Activated naive CD4-positive, alpha-beta T cell (primary cell): ENCODE measurements at places on chromosomes 7 and 10.

- DNase-seq: no peak
Observed at GRCh38 chr10:51876503-51876902, 177.1 kb upstream of the CSTF2T start.

DNA sequence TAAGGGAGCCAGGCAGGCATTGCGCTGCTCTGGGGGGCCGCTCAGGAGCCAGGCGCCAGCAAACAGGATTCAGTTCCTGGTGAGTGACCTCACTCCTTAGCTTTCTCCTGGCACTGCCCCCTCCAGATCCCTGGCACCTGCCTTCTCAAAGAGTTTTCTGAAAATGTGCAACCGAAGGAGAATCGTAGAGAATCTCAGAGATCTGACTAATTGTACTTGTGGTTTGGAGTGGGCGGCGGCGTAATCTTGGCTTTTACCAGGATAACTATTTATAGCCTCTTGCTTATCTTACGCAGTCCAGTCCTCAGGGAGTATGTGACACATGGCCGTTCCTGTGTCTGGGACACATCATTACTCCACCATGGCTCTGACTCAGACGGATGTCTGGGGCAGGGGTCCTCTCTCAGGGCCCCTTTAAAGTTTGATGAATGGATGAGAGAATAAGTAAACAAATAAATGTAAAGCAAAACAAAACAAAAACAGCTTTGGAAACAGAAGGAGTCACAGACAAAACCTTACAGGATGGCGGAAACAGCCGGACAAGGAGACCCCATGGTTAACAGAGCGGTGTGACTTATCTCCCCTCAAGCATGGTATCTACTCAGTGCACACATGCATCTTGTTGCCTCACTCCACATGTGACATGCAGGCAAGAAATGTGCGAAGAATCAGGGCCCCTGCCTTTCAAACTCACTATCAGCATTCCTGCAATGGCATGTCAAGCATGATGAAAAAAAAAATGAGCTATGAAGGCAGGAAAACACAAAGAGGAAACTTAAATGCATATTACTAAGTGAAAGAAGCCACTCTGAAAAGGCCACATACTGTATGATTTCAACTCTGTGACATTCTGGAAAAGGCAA lies 99.7 kb downstream of the TNS3 start:
- DNase-seq: no peak

GRCh38 chr7:132878204-132878919 lies 203.5 kb downstream of the CHCHD3 start:
- DNase-seq: no peak

DNA sequence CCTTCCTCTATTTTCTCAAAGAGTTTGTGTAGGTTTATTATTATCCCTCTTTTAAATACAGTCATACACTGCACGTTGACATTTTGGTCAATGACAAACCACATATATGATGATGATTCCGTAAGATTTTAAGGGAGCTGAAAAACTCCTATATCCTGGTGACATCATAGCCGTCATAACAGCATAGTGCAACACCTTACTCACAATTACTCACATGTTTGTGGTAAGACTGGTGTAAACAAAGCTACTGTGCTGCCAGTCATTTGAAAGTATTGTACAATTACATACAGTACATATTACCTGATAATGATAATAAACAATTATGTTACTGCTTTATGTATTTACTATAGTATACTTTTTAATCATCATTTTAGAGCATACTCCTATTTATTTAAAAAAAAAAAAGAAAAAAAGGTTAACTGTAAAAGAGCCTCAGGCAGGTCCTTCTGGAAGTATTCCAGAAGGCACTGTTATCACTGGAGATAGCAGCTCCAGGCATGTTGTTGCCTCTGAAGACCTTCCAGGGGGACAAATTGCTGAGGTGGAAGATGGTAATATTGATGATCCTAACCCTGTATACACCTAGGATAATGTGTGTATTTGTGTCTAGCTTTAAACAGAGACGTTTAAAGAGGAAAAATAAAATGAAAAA lies 123.3 kb upstream of the CDK1 start:
- DNase-seq: no peak

- DNase-seq: no peak
Observed at GRCh38 chr7:26180792-26181198, 19.8 kb downstream of the HNRNPA2B1 start.

DNA sequence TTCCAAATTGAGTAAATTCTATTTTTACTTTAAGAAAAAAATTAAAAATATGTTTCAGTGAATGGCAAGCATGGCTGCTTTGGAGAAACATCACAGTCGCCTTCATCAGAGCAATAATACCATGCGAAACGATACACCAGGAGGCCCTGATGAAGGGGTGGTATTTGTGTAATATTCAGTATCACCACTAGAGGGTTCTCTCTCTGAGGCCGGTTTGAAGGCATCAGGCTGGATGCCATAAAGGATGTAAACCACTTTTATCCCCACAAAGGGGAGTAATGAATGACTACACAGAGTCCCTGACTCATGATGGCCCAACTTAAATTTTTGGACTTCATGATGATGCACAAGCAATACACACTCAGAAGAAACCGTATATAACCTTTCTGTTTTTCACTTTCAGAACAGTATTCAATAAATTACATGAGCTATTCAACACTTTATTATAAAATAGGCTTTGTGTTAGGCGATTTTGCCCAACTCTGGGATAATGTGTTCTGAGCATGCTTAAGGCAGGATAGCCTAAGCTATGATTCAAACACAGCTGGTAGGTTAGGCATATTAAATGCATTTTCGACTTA lies 95.5 kb downstream of the PPP1R17 start:
- DNase-seq: no peak

DNA sequence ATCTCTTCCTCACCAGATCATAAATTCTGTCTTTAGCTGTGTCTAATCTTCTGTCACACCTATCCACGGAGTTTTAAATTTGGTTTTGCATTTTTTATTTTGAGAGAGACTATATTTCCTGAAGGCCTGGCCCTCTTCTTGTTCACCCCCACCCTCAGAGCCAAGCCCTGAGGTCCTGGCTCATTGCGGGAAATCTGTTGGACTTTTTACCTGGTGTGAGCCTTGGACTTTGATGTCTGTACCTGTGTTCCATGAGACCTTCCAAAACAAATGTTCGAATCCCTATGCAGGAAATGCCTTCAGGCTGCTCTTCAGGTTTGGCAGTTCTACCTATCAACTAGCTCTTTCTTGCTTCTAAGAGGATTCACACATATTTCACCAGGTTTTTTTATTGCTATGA lies 175.2 kb upstream of the GRB10 start:
- no peak for DNase-seq

- no peak for DNase-seq
Observed at GRCh38 chr10:35554461-35555056, 50.6 kb upstream of the GJD4 start.

DNA sequence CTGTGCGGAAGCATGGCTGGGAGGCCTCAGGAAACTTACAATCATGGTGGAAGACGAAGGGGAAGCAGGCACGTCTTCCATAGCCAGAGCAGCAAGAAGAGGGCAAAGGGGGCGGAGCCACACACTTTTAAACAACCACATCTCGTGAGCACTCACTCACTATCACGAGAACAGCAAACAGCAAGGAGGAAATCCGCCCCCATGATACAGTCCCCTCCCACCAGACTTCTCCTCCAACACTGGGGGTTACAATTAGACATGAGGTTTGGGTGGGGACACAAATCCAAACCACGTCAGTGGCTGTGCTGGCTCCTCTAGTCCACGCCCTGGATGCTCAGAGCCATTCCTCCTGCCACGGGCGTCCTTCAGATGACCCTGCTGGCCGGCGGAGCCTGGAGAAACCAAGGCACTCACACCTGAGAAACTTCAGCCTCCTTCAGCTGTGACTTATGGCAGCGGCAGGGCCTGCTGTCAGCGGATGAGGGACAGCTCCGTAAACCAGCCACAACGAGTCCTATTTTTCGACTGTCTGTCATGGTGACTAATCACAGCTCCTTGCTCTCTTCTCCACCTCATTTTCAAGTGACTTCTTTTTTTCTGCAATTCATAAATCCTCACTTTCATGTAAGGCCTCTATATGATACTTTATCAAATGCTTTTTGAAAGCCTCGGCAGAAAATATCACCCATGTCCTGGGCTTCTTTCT lies 167.9 kb upstream of the PFKP start:
- no peak for DNase-seq

- no peak for DNase-seq
Observed at GRCh38 chr7:154503962-154504550, 451.9 kb downstream of the DPP6 start.

GRCh38 chr7:100708395-100708794 lies 2.5 kb downstream of the POP7 start:
- DNase-seq: no peak

DNA sequence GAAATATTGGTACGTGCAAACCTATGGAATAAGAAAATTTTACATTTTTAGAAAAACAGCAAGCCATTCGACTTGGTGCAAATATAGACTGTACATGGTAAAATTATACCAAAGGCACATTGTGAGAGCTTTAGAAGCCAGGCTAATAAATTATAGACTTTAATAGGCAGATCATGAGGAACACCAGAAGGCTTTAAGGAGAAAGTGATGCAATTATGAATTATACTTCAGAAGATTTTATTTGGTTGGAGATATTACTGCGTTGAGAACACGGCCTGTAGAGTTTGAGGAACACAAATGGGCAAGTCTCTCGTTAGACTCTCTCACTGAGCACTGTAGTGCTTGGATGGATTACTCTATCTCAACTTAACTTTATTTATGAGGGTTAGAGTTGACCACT lies 141.7 kb downstream of the MACC1 start:
- DNase-seq: no peak

GRCh38 chr7:151312831-151313809 lies 28.5 kb upstream of the NUB1 start:
- no peak for DNase-seq

DNA sequence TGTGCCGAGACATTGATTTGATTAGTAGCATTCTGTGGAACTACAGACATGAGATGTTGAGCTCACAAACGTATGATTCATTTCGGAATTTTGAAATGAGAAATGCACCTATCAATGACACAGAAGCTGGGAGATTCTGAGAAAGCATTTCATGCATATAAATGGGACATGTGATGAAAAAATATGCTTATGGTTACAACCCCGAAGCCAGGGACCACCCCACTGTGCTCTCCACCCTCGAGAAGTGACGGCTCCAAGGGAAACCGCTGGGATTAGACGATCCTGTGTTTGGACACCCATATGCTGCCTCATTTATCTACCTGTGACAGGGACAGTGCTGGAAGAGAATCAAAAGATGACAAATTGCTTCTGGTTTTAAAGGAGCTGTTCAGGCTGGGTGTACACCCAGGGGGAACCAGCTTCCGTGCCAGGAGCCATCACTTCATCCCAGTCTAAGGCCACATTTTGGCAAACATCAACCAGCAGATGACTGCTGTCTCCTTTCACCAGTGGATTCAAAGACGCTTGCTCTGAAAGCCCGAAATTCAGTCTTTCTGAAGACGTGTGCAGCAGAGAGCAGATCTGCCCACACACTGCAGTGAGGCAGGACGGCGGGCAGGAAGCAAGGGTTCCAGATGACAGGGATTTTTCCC lies 109.9 kb downstream of the ATXN7L1 start:
- no peak for DNase-seq

GRCh38 chr10:420154-421121 lies 269.0 kb downstream of the DIP2C start:
- no peak for DNase-seq

DNA sequence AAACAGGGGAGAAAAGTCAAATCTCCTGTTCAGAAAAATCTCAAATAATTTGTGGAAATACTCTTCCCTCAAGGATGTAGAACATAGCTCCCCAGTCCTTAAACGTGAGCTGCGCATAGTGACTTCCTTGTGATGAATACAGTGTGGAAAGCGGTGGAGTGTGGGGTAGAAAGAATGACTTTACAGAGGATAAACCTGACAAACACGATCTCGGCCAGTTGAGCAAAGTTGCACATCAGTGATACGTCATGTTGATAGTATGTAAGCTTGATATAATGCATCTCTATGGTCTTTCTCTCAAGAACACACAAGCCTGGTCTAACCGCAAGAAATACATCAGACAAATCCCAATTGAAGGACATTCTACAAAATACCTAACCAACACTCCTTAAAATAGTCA lies 32.0 kb upstream of the ZCCHC24 start:
- no peak for DNase-seq

GRCh38 chr10:21719502-21719901 lies 185.5 kb downstream of the MLLT10 start:
- DNase-seq: no peak

GRCh38 chr7:25429731-25430130 lies 201.4 kb upstream of the NPVF start:
- DNase-seq: no peak

DNA sequence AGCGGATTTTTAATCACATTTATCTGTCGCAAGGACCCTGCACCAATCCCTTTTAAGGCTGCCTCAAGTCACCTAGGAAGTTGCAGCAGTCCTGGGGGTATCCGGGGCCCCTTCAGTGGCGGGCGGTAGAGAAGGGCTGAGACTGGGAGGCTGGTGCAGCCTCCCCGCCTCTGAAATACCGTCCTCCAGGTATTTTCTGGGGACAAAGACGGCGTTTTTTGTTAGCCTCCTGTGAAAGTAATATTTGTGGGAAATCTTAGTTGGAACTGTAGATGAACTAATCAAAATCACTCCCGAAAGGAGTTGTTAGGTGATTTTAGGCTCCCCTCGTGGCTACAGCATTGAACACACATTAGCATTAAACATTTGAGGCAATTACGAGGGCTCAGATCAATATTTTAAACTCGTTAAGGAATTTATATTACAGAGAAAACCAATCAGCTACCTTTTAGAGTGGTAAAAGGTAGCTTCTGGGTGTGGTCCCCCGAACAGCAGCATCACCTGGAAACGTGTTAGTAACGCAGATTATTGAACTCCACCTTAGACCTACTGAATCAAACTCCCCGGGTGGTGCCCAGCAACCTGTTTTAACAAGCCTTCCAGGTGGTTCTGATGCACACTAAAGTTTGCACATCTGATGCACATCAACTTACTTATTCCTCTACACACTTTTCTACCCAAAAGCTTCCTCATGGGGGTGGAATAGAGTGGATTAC lies 530 bp upstream of the ANXA7 start:
- no peak for DNase-seq

GRCh38 chr7:133258174-133258573 lies 5.3 kb downstream of the EXOC4 start:
- DNase-seq: no peak

DNA sequence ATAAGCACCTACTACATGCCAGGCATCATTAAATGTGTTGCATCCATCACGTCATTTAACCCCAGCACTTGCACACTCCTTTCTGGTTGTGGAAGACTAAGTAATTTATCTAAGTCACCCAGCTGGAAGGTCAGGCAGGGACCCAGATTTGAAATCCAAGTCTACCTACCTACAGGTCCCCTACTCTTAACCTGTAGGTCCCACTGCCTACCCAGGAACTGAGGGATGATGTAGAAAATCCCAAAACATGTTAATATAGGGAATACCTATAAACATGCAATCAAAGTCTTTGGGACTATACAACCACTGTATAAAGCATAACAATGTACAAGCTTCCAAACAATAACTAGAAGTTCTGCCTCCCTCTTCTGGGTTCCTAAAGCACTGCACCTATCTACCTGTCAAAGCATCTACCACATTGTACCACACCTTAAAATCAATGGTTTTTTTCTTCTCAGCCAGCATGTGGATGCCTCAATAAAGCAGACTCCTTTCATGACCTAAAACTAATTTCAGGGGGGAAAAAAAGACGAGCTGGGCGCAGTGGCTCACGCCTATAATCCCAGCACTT lies 5.6 kb downstream of the IL6 start:
- no peak for DNase-seq
